Left forelimb (tissue), 1 donor: ENCODE measurements at places on chromosomes 3 and 15.

DNA sequence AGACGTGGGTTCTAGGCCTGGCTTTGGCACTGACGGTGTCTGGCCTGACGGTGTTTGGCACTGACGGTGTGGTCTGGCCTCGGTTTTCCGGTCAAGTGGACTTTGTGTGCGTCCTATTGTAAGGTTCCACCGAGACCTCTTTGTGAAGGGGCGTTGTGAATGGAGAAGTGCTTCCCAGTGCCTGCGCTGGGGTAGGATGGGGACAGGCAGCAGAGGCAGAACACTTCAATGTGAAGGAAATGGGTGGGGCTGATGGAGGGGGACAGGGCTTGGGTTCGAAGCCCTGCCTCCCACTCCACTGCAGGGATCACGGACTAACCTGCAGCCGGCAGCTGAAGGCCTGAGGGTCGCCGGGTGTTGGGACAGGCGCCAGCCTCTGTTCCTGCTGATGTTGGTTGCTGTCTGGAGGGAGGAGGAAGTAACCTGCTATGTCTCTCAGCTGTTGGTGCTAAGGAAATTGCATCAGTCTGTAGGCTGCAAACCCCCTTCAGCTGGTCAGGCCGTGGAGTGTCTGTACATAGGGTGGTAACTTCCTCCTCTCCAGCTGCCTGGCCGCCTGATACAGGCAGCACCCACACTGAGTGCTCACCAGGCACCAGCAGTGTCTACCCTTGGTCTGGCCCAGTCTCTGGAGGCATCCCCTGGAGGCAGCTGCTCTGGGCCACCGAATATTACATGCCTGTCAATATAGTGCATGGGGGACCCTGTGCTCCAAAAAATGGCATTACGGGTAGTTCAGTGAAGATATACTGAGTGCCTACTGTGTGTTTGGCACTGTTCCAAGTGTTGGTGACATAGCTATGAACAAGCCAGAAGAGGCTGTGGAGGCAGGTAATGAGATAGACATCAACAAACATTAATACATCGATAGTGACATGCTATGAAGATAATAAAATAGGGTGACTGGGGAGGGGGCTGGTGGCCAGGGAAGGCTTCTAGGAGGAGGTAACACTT, 1.1 kb downstream of the TM6SF1 start:
- DNase-seq, result no peak

DNA sequence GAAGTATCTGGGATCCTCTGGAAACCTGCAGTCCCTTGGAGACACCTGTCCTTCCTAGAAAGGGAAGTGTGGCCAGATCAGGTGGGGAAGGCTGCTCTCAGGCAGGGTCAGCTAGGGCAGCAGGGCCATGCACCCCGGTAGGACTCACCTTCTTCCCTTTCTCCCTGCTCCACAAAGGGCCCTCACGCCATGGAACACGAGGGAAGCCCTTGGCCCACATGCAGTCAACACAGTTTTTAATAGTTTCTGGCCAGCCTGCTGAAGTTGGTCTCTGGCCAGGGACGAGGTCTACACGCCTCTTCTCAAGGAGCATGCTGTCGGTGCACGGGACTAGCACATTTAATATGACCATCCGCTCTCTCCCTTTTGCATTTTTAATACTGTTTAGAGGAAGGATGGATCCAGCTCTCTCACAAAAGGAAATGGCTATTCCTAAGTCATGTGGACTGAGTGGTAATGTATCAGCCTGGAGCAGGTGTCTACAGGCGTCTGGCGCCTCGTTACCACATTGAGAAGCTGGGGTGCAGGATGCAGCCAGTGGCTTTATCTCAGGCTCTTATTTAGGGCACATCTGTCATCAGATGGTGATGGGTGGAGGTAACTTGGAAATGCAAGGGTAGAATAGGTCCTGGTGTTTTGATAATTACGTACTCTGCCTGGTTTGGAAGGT, 153.9 kb downstream of the KLF13 start:
- DNase-seq, result peak; percentile 38

DNA sequence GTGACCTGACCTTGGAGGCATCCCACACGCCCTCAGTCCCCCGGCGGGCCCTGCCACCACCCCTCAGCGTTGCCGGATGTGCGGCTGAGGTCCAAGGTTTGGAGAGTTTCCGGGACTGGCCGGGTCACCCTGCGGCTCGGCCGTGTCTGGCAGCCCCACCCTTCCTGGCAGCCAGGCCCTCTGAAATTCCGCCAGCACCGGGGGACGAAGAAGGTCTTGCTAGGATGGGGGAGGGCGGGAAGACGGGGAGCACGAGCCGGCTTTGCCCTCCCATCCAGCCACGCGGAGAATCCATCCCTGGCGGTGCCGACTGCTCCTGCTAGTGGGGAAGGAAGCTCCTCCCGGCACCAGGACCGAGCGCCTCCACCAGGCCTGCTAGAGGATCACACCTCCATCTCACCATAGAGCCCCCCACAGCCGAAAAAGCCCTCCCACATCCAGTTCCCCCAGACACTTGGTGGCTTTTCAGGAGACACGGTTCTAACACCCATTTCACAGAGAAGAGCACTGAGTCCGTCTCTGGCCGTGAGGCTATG, 81.5 kb downstream of the CPN2 start:
- peak; percentile 86 for DNase-seq

DNA sequence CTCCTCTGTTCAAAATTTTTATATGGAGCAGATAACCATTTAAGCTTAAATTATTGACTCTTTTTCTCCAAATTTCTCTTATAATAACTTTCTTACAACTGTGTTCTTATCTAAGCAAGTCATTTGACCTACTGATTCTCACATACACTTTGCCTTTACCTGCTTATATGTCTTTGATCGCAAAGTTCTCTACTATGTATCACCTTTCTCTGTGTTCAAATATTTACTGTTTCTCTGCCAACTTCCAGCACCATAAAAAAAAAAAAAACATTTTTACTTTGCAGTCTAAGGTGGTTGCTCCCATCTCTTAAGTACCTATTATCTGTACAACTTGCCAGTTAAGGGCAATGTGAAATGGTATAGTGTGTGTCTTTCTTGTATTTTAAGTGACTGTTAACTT, 100.8 kb upstream of the DPH6 start:
- DNase-seq, result no peak

- DNase-seq, result peak; percentile 48
Measured at GRCh38 chr15:25244731-25245585, 193.9 kb downstream of the UBE3A start.

DNA sequence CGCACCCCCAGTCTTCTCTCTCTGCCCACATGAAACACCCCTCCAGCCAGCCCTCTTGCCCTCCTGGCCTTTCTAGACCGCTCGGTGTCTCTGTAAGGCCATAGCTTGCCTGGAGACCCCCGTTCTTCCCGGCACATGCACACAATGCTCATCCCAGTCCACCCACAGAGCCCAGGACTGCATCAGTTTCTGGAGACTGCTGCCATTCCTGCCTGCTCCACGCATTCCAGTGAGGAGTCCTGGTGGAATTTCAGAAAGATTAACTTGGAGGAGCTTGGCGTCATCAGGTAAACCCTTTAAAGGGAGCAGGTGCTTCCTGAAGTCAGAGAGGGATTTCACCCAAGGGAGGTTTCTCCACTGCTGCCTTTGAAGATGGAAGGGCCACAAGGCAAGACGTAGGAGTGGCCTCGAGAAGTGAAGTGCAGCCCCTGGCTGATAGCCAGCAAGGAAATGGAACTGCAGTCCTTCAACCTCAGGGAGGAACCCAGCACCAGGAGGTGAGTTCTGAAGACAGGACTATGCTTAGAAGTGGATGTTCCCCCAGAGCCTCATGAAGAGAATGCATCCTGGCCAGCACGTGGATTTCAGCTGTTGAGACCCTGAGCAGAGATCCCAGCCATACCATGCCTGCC, 19.2 kb downstream of the SLC41A3 start:
- DNase-seq, result no peak

DNA sequence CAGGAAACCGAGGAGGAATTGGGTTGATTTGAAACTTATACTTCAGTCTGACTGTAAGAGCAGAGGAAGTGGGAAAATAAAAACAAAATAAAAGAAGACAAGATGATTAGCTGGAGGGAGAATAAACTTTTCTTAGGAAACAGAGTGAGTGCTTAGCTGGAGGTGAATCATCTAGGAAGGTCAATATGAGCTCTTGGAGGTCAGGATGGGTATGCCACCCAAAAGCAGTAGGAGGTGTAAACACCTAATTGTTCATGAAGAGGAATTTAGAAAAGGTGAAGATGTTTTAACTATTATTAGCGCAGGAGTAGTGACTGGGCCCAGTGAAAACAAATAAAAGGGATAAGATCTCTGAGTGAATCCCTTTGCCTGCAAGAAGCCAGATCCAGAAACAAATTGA, 39.9 kb upstream of the ARL14 start:
- DNase-seq, result no peak

DNA sequence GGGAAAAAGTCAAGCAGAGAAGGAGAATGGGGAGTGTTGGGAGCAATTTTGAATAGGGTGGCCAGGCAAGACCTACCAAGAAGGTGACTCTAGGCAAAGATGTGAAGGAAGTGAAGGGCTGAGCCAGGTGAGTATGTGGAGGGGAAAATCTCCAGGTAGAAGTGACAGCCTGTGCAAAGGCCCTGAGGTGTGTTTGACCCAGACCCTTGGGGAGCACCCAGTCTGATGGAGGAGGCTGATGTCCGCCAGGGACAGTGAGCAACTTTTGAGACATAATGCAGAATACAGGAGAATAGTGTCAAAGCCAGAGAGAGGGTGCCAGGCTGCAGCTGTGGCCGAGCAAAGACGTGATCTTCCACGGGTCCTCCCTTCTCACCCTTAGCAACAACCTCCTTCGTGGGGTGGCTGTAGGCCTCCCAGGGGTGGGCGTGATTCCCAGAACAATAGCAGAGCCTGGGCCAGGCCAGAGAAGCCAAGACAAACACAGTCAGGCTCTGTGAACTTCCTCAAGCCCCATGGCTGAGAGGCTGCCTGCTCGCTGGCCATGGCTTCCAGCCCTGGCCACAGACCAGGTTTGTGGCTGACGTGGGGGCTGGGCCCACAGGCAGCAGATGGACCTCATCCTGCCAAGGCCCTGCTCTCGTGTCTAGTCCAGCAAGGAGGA, 58.1 kb downstream of the SLC6A6 start:
- no peak for DNase-seq

- no peak for DNase-seq
Measured at GRCh38 chr3:140753865-140754754, 76.2 kb downstream of the TRIM42 start.

DNA sequence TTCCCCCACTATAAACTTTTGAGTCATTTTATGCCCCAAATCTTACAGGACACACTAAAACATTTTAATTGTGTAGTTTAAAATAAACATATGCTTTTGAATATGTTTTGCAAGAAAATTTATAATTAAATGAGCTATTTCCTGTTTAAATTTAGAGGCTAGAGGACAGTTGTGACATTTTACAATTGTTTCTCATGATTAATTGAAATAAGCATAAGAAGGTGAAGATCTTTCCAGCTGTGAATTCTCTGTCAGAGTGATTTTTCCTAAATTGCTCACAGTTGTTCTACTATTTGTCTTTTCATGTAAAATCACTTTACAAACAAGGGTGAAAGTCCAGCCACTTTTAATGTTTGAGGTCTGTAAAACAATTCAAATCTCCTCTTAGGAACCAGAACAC, 892.3 kb downstream of the CADM2 start:
- DNase-seq, result no peak

DNA sequence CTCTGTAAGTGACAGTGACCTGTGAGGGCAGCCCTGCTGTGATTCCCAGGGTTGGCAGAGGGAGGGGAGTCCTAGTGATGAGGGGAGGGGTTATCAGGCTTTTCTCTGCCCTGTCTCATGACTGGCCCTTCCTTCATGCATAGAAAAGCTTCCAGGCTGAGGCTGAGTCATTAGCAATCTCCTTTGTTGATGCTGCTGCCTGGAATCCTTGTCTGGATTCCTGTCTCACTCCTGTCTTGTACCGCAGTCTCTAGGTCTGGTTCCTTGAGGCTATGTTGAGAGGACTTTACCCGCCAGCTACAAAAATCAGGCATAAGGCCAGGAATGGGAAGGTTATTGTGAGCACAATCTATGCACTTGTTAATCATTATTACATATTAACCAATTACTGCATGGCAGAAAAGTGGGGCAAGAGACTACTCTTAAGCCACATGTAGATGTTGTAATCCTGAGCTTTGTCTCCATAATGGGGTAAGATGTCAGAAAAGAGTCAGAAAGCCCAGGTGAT, 7.2 kb downstream of the KLHL6 start:
- DNase-seq, result no peak

- DNase-seq, result no peak
Measured at GRCh38 chr15:41683955-41684354, 23.8 kb downstream of the MGA start.

DNA sequence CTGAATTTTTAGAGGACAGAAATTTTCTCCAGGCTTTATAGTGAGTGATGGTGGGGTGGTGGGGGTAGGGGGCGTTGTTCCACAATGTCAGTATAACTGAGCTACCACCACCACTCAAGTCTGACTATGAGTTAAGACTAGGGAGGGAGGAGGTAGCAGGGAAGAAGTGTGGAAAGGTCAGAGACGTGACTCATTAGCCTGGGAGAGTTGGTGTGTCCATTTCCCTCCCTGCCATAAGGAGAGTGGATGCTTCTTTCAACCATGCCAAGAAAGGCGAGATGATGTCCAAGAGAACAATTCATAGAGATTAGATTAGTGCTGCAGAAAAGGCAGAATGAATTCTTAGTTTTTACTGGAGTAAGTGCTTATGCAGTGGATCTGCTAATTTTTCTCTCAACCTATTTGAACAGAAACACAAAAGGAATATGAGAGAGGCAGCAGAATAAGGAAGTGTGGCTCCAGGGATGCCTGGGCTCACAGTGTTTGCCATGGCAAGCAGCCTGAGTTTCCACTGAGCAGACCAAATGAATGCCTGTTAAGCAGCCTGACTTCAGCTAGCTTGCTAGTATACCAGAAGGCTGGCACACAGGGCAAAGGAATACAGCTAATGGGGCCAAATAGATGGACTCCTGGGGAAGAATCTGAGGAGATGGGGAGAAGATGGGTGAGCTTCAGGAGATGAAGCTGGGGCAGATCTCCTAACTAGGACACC, 708.9 kb downstream of the NTRK3 start:
- no peak for DNase-seq

DNA sequence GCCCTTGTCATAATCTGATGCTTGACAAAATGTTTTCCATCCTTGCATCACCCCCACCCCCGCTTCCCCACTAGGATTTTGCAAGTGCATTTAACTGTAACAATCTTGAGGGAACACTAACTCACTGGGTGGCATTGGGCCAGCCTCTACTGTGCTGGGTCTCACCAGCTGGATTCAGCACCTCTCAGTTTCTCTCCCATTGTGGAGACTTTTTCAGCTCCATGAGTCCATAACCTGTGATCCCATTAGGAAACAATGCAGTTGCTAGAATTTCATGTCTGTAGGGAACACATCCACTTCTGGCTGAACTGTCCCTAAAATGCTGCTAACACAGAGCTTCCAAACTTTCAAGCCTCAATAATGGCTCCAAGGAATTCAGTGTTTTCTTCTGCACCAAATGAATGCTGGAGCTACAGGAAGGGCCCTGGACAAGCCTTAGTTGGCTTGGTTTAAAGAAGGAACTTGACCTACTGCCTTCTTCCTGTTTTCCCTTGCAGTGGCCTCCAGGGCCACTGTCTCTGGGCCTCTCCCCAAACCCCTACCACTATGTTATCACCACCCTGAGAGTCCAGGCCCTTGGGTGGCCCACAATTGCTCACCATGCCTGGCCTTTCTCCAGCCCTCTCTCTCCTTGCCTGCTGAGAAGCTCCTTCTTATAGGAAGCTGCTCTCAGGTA, 15.6 kb downstream of the CYP19A1 start:
- no peak for DNase-seq
